ENCODE measurements at places on chromosomes 7 and 10.

GRCh38 chr10:132528064-132528691 lies 9.4 kb upstream of the INPP5A start:
- peak; percentile 32 for DNase-seq

GRCh38 chr7:79452032-79452494 lies 1.4 kb downstream of the MAGI2 start:
- peak; percentile 95 for DNase-seq

- no peak for DNase-seq
Observed at GRCh38 chr10:101672536-101672935, 22.4 kb downstream of the FBXW4 start.

- peak; percentile 94 for DNase-seq
Observed at GRCh38 chr10:95406651-95407280, 116.0 kb upstream of the PDLIM1 start.

GRCh38 chr10:49463605-49464004 lies 67.7 kb upstream of the DRGX start:
- DNase-seq: no peak

DNA sequence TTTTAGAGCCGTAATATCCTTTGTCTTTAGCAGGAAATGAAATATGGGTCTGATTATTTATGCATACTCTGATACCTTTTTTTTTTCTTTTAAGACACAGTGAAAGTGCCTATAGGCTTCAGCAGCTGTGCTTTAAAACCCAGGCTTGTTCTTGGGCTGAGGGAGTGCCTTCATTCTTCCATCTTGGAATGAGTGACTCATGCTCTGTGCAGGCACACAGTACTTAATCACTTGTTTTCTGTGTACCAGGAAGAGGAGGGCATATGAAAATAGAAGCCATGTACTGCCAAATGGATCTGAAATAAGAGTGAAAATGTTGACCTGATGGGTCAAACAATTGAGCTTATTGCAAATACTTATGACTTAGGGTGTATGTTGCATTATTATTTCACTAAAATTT lies 12.0 kb downstream of the INPP5F start:
- DNase-seq: no peak

DNA sequence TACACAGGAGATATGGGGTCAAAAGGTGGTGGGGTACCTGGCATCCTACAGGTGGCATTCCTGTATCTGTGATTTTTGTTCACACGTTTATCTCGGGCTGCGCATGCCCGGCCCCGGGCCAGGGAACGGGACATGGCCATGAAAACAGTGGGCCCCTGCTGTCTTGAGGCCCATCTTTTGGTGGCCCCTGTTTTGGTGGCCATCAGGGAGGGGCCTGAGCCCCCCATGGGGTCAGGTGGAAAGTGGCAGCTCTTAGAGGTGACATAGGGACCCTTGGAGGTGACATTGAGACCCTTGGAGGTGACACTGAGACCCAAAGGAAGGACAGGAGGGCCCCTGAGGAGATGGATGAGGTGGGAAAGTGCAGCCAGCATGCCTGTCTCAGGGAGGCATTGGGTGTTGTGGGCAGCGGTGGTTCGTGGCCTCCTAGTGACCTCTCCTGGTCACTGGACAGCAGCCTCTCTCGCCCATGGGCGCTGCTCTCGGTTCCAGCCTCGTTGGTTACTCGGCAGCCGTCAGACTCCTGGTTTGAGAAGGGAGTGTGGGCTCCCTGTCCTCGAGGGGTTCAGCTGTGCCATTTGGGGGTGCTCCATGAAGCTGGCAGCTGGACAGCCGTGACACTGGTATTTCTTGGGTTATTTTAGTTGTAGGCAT lies 39.9 kb downstream of the INPP5A start:
- DNase-seq: no peak

GRCh38 chr7:83913174-83913573 lies 264.2 kb upstream of the SEMA3E start:
- no peak for DNase-seq

DNA sequence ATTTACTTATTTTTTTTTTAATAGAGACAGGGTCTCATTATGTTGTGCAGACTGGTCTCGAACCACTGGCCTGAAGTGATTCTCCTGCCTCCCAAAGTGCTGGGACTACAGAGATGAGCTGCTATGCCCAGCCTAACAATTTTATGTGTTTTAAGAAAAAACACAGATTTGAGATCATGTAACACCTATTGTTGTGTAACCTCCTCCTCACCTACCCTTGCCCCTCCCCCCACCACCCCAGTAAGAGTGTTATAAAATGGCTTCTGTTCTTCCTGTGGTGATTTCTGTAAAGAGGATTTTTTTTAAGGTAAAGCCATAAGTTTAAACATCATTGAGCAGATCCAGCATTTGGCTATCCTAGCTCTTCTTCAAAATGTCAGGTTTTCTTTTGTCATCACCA lies 7.6 kb downstream of the ARMC10 start:
- no peak for DNase-seq

Measured in tibial artery (tissue), 4 donors.